Activated CD4-positive, alpha-beta T cell treated with anti-CD3 and anti-CD28 coated beads for 24 hours (primary cell): ENCODE measurements at places on chromosomes 6 and 20.

DNA sequence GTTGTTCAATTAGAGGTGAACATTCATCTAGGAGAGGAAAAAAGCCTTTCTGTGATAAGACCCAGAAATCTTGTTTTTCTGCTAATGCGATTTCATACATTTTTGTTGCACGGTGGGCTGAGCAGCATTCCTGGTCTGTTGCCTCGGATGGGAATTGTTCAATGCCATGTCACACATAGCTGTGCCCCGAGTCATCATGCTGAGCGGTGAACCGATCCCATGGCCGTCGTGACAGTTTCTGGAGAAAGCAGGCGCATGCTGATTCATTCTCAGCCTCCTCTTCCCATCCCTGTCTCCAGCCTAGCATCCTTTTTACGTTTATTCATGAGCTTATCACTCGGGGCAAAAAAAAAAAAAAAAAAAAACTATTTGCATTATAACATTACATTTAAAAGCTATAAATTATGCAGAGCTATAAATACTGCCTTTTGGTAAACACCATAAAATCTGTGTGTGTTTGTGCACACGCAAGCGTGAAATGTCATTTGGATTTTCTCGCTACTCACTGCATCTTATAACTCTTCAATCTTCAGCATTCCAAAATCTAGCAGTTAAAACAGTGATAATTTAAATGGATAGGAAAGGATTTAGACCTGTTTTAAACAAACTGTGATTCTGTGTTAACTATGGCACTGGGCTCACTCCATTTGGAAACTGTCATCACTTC is 58.9 kb upstream of the IFNGR1 start:
- no peak for DNase-seq

- no peak for DNase-seq
Measured at GRCh38 chr6:37783025-37783855, 36.3 kb upstream of the ZFAND3 start.

DNA sequence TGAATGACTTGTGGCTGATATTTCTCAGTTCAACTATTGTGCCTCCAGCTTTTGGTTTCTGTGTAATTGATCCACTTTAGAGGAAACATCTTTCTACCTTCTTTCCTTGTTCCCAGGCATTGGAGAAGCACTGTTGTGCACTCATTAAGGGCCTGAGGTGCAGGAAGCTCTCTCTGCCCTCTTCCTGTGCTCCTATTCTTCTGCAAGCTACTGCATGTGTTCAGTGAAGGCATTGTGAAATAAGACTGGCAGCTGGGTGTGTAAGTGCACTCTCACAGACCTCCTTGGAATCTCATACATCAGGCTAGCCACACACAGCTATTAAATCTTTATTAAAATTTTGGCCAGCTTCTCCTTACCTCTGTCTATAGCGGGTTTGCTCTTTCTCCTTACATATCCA is 177.8 kb downstream of the OGFRL1 start:
- no peak for DNase-seq

GRCh38 chr6:46526607-46527006 is 35.4 kb upstream of the RCAN2 start:
- no peak for DNase-seq

- no peak for DNase-seq
Measured at GRCh38 chr20:50464725-50465650, 45.2 kb upstream of the PTPN1 start.

GRCh38 chr20:1267161-1267560 is 1.1 kb downstream of the SNPH start:
- DNase-seq = no peak
